ENCODE measurements at places on chromosomes 2 and 18.
A peak's percentile ranks its signal among the peaks of the same experiment; 100 is the strongest.

GRCh38 chr2:216474925-216475670 lies 23.5 kb upstream of the RPL37A start:
- DNase-seq = no peak

DNA sequence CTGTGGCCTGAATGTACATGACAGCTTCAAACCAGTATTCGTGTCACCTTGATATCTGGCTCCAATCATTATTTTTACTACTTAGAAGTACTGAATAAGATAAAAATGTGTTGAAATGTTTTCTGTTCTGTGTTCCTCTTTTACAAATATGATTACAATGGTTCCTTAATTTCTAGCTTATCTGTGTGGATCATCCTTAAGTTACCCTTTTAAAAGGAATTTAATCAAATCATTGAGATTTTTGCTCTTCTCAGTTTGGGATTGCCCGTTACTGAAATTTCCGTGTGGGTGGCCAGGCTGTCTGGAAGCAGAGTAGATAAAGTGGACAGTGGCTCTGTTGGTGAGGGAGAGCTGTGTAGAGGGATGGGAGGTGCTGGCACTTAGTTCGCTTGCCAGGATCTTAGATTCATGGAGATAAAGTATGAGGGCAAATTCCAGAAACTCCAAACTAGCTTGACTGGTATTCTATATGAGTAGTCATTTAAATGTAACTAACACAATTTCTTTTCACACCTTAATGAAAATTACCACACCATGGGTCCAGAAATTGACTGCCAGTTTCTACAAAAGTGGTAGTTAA lies 27.4 kb upstream of the SAG start:
- no peak for DNase-seq

GRCh38 chr2:169980643-169981042 lies 153.4 kb downstream of the UBR3 start:
- DNase-seq = no peak

GRCh38 chr2:122307763-122308162 lies 552.3 kb downstream of the TSN start:
- no peak for DNase-seq

GRCh38 chr18:79576686-79577351 lies 102.8 kb upstream of the CTDP1 start:
- no peak for DNase-seq

- no peak for DNase-seq
Measured at GRCh38 chr2:43273529-43273928, 47.1 kb upstream of the ZFP36L2 start.

- DNase-seq = no peak
Measured at GRCh38 chr2:218364196-218364595, 7.5 kb downstream of the CATIP start.

- no peak for DNase-seq
Measured at GRCh38 chr18:48488388-48488850, 50.4 kb upstream of the CTIF start.

DNA sequence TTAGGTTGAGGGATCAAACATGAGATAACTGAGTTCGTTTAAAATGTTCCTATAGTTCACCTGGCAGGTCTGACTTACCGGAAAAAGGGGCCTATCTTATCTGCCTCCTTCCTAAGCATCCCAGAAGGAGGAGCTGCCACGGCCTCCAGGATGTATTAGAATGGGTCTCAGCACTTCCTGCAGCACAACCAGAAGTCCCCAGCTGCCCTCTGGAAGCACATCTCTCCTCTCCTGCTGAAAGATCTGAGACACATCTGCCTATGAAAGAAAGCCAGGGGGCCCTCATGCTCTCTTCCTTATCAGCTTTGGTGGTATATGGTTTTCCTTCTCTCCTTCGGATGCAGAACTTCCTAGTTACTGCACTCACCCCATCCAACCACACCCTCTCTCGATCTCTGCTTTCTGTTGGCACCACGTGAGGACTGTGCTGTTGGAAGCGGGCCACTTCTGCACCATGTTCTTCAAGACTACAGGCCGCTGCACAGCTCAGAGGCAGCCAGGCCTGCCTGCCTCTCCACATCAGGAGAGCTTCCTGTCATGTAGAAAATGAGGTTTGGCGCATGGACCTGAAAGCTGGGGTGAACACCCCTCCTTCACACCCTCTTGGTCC lies 6.5 kb downstream of the IGFBP5 start:
- DNase-seq = no peak

DNA sequence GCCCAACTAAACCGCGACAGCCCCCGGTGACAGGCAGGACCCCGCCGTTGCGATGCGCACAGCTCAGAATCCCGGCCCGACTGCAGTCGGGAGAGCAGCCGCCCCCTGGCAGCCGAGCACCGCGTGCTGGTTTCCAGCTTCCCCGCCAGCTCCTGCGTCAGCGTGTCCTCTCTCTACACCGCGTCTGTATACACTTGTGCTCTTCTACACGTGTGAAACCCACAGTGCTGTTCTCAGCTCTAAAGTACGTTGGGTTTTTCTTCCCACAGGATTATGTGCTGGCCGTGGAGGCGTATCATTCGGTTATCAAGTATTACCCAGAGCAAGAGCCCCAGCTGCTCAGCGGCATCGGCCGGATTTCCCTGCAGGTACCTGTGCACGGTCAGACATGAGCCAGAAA lies 54.0 kb downstream of the ADI1 start:
- no peak for DNase-seq

DNA sequence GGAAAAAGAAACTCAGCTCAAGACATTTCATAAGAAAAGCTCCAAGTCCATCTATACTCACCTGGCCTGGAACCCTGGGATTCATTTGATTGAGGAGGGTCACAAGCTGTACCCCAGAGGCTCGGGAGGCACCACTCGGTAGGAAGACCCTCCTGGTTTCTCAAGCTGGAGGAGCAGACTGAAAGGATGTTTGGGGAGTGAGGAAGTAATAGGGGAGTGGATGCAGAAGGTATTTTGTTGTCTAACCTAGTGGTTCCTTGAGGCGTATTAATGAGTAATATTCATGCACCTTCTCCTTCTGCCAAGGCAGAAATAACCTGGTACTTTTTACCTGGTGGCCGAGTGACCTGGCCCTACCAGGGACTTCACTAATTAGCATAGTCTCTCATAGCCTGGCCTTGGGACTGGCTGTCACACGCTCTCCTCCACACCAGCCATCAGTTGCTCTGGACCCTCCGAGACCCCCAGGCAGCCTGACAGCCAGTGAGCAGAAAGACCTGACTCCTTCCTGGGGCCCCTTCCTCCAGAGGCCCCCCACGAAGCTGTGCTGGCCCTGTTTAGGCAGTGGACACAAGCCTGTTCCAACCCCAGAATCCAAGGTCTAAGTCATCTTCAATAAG lies 161.4 kb downstream of the BCL2 start:
- DNase-seq = no peak

- DNase-seq = peak; percentile 37
Measured at GRCh38 chr18:13455960-13456481, 237.5 kb downstream of the LDLRAD4 start.

GRCh38 chr2:24162494-24162893 lies 12.4 kb upstream of the FAM228A start:
- DNase-seq = no peak

DNA sequence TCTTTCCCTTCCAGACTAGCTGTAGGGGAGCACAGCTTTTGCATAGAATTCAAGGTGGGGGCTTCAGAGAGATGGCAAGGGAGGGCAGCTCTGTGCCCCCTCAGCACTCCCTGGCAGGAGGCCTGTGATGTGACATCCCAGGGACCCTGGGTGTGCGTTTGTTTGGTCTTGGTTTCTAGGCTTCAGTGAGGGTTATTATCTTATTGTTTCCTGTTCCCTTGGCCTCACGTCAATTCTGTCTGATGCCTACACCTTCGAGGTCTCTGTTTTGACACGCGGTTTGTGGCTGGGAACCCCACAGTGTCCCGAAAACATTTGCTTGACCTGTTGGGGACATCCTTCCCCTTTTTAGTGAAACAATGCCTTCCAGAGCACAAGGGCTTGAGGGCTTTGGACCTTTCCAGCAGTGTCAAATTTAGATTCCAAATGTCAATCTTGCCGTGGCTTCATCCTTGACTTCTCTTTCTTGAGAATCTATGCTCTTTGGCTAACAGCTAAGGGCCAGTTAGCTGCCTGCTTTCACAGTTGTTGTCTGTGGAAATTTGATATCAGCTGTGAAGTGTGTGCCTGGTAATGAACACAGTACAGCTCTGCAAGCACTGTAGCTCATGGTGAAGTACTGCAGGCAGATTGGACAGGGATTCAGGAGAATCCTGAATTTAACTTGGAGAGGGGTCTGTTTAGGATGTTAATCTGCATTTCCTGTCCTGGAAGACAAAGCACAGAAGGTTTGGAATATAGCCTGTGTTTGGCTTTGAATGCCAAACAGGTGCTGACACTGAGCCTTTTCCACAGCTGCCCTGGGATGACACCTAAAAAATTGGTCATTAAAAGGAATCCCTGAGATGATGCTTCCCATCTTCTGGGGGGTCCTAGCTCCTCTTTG lies 108.2 kb upstream of the CXCR4 start:
- no peak for DNase-seq

- no peak for DNase-seq
Measured at GRCh38 chr2:43047187-43047780, 179.1 kb downstream of the ZFP36L2 start.

DNA sequence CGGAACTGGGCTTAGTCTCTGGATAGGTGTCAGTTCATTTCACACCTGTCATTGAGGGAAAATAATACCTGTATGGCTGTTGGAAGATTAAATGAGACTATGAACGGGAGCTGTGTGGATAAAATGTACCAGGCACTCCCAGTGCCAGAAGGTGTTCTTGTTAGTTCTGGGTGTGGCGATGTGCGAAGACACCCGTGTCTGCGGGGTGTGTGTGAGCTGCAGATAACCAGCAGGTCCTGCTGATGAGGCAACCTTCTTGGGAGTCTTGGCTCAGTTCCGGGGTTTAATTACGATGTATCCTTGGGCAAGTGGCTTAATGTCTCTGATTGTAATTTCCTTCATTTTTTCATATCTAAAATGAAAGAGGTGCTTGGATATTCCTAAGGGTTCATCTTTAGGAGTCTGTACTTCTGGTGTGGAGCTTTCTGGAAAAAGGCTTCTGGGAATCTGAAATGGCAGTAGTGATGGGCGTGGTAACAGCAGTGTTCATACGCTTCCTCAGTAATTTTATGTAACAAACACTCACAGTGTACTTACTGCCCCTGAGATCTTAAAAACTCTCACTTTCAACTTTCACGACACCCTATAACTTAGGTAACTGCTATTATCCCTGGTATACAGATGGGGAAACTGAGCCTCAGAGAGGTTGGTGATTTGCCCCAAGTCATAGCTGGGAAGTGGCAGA lies 35.0 kb downstream of the NEDD4L start:
- no peak for DNase-seq

GRCh38 chr18:46148810-46149209 lies 44.6 kb downstream of the HAUS1 start:
- DNase-seq = peak; percentile 42

DNA sequence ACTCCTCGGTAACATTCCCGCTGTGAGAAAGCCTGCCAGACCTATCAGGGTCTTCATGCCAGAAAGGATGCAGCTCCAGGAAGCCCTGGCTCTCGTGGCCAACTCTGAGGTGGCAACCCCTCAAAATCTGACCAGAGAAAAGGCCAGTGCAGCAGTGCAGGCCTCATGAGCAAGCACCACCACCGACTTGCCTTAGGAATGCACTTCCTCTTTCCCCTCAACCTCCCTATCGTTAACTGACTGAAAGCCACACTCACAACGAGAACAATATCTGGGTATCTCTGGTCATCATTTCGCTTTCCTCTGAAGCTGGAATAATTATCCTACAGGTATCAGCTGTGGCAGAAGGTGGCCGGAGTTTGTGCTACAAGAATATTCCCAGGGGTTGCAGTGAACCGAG lies 101.4 kb upstream of the POU3F3 start:
- DNase-seq = no peak

DNA sequence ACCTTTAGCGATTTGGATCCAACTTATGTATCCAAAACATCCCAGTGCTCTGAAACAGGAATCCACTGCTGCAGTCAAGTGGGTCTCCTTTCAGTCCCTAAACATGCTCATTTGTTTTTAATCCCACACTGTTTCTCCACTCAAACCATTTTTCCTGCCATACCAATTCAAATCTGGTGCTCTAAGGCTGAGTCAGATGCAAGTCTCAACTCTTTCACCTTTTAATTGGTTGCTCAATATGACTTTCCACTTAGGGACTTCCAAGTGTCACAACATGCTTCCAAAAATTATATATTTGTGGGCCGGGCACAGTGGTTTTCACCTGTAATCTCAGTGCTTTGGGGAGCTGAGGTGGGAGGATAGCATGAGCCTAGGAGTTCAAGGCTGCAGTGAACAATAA lies 113.4 kb upstream of the TANK start:
- DNase-seq = no peak

DNA sequence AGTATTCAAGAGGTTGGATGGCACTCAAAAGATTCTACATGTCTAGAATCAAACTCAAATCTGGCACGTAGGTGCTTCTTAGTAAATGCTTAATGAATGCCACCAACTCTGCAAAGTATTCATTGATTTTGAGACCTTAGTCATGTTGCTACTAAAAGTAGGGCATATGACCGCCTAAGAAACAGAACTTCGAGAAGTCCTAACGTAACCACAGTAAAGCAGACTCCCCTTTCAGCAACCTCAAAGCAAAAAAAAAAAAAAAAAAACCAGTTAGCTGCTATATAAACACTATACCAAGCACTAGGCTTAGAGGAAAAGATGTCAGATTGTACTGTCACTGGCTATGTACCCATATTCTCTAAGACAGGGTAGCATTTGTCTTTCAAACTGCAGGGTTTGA lies 33.9 kb downstream of the PTCD3 start:
- DNase-seq = no peak

DNA sequence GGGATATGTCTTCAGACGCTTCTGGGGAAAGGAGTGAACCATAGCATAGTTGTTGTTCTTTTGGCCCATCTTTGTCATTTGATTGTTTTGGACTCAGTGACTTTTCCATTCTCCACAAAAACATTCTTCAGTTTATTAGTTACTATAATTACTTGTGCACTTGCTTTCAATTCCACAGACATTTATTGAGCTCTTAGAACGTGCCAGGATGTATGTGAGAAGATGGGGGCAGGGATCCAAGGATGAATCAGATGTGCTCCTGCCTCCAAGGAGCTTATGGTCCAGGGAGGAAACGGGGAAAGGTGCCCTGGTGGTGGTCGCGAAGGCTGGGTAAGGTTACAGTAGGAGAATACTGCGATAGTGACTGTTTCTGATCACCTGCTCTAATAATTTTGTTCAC lies 6.9 kb upstream of the SLC4A3 start:
- no peak for DNase-seq

DNA sequence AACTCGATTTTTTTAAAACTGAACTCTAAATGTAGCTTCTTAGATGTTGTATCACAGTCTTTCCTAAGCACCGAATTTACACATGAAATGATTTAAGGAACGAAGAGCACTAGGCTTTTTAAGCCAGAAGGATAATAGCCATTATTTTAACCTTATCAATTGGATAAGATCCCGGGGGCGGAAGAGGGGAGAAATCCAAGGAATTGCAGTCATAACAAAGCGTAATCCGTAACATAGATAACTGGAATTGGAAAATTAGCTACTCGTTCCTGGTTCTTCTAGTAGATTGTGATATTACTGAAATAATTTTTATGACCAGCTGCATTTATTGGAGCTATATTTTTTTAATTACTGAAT lies 988 bp upstream of the KANSL1L start:
- DNase-seq = no peak

GRCh38 chr18:69844656-69845055 lies 103.0 kb downstream of the CD226 start:
- DNase-seq = no peak
